ENCODE measurements at places on chromosomes 16 and 17.

- no peak for DNase-seq
Observed at GRCh38 chr17:64994281-64994680, 62.3 kb downstream of the GNA13 start.

GRCh38 chr17:44255915-44256314 is 12.0 kb downstream of the SLC4A1 start:
- no peak for DNase-seq

DNA sequence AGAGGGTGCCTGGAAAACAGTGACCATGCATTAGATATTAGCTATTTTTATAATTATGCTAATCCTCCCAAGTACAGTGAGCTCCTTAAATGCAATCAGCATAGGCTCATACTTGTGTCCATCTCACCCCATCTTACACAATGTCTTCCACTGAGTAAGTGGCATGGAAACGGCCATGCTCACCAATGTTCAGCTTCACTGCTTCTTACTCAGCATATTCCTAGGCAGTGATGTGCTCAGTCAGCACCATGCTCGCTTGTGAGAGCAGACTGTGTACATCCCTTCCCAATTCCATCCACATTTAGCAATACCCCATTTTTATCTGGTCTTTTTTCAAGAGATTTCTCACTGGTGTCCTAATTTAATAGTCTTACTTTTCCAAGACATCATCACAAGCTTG is 454.8 kb upstream of the SOX9 start:
- DNase-seq = no peak

DNA sequence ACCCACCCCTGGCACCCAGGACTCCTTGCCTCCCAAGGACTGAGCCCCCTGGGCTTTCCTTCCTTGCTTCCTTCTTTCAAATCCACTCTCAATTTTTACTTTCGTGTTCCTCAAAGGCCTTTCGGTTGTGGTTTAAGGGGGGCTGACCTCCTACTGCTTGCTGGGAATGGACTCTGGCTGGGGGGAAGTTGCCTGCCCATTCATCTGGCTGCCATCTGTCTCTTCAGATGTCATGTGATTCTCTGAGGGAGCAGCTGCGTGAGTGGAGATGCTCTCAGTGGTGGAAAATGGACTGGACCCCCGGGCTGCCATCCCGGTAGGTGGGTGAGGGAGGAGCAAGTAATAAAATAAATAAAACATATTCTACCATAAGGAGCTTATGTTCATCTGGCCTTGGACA is 93.8 kb upstream of the RPRML start:
- DNase-seq = no peak

DNA sequence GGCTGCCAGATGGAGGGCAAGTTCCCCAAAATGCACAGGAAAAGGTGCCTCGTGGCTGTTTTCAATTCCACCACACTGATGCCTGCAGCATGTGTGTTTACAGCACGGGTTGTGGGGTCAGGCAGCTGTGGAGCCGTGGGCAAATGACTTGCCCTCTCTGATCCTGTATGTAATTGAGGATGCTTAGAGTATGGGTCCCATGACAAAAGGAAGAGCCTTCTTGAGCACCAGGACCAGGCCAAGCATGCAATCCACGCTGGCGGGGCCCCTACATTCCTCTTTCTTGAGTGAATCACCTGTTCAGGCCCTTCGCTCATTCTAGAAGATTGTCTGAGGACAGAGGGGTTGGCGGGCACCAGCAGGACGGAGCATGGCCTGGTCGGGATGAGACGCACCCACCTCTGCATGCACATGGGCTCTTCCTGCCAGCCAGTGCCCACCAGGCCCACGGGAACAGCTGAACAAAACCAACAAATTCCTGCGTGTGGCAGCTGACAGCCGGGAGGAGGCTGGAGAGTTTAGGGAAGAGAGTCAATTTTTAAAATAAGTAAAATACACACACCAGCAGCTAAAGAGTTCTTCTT is 1.4 kb upstream of the CTRB2 start:
- no peak for DNase-seq

DNA sequence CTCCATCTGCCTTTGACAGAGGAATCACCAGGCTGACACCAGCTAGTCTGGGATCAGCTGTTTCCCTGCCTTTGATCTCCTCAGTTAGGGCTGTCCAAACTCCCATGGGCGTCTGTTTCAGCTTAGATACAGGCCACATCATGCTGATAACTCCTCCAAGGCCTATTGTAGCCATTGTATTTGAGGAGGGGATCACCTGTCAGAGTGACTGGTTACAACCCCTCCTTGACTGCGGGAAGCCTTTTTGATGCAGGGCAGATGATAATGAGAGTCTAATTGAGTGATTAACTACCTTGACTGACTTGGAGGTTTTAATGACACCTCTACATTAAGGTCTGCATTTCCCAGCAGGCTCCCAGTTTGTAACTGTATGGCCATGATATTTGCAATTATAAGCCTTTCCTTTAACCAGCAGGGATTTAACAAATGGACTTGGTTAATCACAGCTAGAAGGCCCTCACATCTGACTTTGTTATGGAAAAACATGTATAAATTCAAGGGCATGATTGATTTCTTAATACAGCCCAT is 863.5 kb downstream of the KCNJ2 start:
- no peak for DNase-seq

- no peak for DNase-seq
Observed at GRCh38 chr16:89944773-89945172, 3.8 kb upstream of the DEF8 start.

DNA sequence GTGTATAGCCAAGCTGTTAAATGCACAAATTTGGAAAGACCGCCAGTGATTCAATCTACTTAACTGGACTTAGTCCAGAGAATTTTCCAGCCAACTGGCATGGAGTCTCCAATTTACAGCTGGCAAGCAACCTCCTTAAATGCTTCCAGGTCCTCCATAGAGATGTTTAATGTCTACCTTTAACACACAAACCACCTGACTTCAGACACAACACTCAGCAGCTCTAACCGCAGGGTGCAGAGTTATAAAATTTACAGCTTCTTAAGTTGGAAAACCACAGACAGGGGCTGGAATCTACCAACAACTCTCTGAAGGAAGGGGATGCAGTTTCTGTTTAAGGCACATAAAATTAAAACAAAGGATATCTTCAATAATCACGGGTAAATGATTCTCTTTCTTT is 106.9 kb downstream of the SYCE1L start:
- no peak for DNase-seq

DNA sequence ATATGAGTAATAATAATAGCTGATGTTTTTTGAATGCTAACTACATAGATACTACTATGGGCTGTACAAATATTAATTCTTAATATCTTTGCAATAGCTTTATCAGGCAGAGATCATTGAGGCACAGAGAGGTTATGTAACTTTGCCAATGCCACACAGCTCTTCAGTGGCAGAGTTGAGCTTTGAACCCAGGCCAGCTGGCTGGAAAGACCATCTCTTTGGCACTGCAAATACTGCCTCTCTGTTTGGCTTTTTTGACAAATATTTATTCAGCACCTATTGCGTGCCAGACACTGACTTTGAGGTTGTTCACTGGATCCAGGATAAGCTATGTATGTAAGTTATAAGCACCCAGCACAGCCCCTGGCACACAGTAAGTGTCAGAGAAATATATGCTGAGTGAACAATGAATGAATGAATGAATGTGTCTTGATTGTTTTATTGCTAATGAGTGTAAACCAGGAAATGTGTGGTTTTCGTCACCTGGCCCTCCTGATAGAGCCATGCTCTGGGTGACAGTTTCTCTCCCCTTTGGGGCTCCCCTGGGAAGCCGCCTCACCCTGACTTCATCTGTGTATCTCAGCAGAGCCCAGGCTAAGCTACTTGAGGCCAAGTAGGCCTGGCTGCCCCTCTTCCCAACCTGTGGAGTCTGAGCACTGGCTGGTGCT is 2.5 kb downstream of the AQP8 start:
- DNase-seq = no peak

DNA sequence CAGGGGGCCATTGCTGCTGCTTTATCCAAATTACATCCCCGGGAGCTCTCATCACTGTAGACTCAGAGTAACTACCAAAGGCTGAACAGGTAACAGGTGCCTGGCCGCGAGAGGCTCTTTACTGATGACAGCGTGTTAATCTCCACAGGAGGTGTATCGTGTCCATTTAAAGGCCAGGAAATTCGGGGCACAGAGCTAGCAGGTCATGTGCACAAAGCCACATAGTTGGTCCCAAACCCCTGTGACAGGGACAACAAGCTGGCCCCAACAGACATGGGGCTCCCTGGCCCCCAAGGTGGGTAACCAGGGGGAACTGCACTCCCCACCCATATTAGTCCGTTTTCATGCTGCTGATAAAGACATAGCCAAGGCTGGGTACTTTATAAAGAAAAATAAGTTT is 55.3 kb upstream of the RBFOX3 start:
- DNase-seq = no peak

GRCh38 chr16:8583199-8583598 is 7.1 kb downstream of the TMEM114 start:
- no peak for DNase-seq

DNA sequence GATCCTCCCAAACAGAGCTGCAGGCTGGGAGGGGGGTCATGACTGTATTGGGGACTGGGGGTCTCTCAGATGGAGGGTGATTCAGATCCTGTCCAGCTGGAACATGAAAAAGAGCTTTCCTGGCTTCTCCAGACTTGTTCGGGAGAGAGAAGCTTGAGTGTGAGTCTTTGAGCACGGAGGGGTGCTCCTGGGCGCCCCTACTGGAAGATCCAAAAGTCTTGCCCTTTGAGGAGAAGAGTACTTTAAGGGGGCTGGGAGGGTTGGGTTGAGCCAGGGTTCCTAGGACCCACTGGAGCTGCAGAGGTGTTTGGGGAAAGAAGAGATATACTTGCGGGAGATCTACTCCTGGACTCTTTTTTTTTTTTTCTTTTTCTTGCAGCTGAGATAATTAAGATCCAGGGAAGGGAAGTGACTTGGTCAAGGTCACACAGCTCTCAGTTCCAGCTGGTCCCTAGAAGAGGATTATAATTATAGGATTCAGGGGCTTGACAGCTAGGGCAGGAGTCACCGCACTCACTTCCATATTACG is 8.4 kb downstream of the RARA start:
- no peak for DNase-seq

GRCh38 chr17:10120749-10121148 is 77.7 kb downstream of the GAS7 start:
- DNase-seq = no peak

DNA sequence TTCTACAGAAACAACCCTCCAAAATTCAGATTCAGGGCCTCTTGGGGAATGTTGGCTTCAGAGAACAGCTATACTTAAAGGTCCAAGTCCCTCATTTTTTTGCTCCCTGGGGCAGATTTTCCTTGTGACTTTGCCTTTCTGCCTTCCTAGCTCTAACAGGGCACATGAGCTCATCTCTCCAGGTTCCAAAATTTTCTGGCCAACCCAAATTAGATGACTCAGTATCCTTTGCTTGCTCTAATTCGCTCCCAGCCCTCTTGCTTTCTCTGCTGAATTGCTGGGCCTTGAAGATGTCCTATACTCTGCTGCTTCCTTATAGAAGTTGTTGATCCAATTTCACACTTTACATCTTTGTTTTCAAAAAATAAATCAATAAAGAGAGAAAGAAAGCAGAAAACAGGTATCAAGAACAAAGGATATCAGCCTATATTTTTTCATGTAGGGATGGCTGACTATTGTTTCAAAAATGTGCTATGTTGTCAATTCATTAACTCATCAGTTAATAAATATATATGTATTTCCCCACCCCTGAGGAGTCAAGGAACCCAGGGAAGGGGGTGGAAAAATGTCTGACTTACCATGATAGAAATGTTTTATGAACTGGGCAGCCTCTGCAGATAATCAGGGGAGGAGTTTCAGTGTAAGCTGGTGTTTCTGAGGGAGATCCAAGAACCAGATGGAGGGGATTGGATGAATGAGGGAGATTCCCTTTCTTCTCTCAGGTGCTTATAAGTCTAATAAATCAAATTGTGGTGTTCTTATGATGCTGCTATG is 1.0 kb upstream of the KRTAP4-2 start:
- no peak for DNase-seq

GRCh38 chr17:82787081-82787848 is 35.4 kb downstream of the TBCD start:
- DNase-seq = no peak

- DNase-seq = no peak
Observed at GRCh38 chr17:83100220-83100852, 20.9 kb downstream of the METRNL start.

- DNase-seq = no peak
Observed at GRCh38 chr17:68198931-68199836, 48.7 kb upstream of the AMZ2 start.

DNA sequence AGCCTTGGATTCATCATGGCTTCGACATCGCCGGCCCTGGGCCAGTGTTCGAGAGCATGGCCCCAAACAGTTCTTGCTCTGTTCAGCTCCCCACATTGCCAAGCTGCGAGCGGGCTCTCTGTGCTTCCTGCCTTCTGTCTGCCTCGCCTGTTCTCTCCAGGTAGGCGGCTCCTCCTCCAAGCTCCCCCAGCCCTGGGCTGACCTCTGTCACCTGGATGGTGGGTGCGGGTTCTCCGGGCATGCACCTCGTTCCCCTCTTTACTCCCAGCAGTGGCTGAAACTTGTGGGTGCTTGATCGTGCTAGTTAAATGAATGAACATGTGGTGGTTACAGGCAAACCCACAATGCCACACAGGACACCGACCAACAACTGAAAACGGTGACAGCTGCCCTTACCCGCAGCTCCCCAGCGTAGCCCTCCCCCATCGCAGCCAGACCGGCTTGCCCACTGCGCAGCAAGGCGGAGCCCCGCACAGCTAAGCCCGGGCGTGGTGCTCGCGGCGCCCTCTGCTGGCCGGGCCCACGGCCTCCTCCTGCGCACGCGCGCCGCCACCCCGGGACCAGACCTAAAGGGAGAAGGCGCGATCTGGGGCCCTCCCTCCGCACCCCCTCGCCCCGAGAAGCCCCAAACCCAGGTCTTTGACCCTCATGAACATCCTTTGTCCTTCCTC is 23.0 kb upstream of the EIF1 start:
- peak; percentile 87 for DNase-seq

DNA sequence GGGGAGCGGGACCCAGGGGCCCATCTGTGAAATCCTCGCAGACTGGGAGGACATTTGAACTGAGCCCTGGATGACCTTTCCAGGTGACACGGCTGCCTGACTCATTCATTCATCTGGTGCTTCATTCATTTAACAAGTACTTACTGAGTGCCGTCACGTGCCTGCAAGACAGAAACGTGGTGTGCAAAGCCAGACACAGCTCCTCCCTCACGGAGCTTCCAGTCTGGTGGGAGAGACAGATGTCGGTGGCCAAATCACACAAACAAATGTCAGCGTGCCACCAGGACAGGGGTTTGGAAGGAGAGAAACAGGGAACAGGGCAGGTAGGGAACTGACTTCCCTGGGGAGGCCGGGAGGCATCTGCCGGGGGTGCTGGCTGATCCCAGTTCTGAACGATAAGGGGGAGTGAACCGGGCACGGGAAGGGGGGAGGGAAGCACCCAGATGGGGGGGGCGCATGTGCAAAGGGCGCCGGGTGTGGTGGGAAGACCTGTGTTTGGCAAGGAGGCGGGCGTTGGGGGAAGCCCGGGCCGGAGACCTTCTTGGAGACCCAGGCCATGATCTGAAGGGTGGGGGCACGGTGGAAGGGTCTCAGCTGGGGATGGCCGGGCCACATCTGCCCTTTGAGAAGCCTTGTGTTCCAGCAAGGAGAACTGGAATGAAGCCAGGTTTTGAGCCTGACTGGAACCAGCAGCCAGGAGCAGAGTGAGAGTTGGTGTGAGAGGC is 93.6 kb upstream of the CIBAR2 start:
- DNase-seq = no peak

- DNase-seq = no peak
Observed at GRCh38 chr16:27216297-27216885, 13.1 kb downstream of the KDM8 start.
